Fibroblast of lung (primary cell): ENCODE measurements at places on chromosomes 12 and 14.

- DNase-seq = no peak
Observed at GRCh38 chr12:109307051-109307450, 2.0 kb downstream of the FOXN4 start.

GRCh38 chr12:21614506-21614905 is 9.9 kb upstream of the GYS2 start:
- DNase-seq = no peak

- peak; percentile 54 for DNase-seq
Observed at GRCh38 chr12:96274331-96274730, 80.2 kb downstream of the ELK3 start.

DNA sequence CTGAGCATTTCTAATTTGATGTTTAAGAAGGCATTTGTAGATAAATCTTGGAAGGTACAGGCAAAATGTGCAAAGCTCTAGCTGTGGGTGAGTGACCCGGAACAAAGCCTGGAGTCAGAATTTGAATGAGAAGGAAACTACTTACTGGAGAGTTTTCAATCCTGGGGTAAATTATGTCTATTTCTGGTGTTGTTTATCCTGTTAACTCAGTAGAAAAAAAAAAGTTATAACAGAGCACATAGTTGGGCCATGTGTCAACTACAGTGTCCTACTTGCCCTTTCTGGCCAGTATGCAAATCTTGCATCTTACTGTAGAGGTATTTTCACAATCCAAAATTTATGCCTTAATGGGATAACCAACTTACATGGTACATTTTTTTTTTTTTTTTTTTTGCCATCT is 182.3 kb downstream of the SYNE2 start:
- peak; percentile 39 for DNase-seq

- no peak for DNase-seq
Observed at GRCh38 chr14:24256960-24257359, 6.0 kb downstream of the TGM1 start.

DNA sequence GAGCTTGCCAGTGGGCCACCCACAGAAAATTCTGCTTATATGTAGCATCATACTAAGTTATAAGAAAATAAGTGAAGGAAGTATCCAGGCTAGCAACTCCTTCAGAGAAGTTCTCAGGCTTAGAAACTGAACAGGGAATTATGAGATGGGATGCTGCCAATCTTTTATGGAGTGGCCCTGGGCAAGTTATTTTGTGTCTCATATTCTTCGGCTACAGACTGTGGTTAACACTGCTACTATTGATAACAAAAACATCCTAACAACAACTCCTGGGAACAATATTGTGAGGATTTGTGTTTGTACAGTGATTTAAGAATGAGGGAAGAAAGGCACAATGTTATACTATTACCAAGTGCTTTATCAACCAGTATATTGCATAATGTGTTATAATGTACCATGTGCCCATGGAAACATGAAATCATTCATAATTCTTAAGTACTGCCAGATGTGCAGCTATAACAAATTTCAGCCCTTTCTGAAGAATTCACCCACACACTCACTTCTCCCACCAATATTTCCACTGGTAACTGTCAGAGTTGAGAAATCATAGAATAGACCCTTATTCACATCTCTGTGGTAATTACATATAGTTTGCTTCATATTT is 113.3 kb upstream of the SOX5 start:
- DNase-seq = peak; percentile 48

- DNase-seq = no peak
Observed at GRCh38 chr12:116577154-116577561, 18.0 kb downstream of the MAP1LC3B2 start.

DNA sequence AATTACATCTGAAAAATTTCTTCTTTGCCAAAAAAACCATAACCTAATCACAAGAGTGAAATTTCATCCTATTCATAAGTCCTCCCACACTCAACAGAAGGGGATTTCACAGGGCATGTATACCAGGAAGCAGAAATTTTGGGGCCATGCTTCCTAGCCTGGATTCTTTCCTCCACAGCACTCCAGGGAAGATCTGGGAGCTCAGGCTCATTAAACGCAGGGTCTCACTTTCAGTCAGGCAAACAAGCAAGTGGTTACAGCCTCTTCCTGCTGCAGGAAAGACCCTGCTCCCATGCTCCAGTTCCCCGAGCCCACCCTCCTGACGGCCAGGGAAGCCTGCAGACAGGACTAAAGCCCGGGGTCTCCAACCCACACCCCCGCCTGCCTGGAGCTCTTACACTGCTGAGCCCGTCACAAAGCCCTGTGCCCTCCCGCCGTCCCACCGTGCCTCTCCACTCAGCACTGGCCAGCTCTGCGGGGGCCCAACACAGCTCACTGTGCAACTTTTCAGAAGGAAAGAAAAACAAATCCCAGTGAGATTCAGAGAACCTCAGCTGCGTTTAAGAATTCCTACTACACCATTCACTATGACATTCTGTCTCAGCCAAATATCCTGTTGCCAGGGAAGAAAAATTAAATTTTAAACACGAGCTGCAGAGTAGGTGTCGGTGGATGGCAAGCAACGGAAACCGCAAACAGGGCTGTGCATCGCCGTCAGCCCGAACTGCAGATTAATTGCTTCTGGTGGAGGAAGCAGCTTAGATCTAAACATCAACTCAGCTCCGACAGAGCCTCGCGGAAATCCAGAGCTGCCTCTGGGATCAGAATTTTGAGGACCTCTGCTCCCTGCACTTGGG is 106.7 kb upstream of the SFSWAP start:
- DNase-seq = no peak

DNA sequence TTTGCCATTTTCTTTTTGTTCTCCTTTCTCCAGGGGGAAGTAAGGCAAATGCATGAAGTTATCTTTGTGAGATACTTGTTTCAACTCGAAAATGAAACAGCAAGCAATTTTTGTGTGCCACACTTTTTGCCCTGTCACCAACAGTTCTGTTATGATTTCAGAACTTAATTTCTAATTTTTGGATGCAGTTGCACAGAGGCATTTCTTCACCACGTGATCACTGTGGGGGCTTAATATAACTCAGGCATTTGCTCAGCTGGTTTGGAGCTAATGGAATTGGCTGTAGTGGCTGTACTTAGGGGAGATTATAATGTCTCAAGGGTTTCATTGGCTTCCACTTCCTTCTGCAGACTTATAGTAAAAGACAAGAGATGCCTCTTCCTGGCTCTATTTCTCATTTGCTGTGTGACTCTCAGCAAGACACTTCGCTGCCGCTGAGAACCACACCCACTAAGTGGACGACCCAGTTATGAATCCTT is 452.4 kb downstream of the RAD51B start:
- DNase-seq = no peak

- DNase-seq = no peak
Observed at GRCh38 chr12:6104027-6104426, 20.4 kb downstream of the VWF start.

DNA sequence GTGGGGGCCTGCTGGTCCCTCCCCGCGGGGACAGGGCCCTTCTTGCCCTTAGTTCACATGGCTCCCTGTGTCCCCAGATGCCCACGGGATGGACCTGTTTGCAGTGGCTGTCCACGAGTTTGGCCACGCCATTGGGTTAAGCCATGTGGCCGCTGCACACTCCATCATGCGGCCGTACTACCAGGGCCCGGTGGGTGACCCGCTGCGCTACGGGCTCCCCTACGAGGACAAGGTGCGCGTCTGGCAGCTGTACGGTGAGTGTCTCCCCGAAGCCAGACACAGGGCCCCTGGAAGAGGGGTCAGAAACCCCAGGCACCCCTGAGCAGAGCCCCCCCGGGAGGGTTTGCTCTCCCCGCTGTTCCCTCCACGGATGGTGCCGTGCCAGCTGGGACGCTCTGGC is 13.4 kb downstream of the MMP17 start:
- no peak for DNase-seq

DNA sequence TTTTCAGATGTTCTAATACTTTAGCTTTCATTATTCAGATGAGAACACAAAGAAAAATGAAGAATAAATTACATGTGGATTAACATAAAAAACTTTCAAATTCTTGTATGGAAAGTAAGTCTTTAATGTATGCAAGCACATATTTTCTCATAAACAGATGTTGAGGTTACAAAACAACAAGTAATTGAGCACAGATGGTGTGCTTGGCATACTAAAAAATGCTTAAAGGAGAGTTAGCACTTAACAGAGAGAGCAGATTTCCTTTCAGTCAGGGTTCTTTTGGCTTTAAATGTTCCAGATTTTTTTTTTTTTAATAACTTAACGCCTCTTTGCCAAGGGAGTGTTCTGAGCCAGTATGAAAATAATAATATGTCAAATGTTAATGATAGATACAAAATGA is 96.0 kb downstream of the RASSF9 start:
- peak; percentile 6 for DNase-seq

DNA sequence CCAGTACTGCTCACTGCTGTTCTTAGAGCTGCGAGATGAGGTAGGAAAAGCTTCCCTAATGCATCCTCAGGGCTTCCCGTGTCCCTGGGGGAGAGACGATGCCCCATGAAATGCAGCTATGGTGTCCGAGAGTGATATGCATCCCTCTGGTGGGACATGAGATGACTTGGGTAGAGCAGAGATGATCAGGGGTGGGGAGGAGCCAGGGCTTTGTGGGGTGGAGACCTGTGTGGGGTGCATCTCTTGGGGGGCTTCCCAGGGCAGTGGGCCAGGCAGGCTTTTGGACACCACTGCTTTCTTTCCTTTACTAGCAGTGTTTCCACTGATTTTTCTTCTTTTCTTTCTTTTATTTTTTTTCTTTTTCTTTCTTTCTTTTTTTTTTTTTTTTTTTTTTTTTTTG is 147.3 kb downstream of the ADGRD1 start:
- no peak for DNase-seq

DNA sequence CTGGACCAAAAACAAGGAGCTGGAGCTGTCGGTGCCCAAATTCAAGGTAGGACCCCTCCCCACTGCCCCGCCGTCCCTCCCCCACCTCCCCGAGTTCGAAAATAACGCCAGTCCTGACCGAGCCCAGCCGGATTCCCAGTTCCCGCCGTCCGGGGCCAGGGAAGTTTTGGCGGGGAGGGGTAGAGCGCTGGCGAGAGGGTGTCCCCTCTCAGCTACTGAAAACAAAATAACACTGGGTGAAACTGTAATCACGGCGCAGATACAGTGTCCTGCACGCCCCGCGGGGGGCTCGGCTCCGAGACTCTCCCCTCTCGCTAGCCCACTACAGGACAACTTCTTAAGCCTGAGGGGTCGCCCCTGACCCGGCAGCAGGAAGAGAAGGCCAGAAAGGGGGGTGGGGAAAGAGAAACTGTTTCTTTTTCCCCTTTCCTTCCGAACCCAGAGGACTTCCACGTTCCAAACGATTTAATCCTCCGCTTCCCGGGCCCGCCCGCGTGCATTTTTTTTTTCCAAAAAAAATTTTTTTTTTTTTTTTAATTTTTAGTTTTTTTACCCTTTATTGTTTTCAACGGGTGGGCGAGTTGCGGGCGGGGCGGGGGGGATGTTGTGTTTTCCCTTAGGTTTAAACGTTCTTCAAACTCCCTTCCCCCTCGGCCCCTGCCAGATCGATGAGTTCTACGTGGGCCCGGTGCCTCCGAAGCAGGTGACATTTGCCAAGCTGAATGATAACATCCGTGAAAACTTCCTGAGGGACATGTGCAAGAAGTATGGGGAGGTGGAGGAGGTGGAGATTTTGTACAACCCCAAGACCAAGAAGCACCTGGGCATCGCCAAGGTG is 1.6 kb downstream of the SETD1B start:
- DNase-seq = no peak

DNA sequence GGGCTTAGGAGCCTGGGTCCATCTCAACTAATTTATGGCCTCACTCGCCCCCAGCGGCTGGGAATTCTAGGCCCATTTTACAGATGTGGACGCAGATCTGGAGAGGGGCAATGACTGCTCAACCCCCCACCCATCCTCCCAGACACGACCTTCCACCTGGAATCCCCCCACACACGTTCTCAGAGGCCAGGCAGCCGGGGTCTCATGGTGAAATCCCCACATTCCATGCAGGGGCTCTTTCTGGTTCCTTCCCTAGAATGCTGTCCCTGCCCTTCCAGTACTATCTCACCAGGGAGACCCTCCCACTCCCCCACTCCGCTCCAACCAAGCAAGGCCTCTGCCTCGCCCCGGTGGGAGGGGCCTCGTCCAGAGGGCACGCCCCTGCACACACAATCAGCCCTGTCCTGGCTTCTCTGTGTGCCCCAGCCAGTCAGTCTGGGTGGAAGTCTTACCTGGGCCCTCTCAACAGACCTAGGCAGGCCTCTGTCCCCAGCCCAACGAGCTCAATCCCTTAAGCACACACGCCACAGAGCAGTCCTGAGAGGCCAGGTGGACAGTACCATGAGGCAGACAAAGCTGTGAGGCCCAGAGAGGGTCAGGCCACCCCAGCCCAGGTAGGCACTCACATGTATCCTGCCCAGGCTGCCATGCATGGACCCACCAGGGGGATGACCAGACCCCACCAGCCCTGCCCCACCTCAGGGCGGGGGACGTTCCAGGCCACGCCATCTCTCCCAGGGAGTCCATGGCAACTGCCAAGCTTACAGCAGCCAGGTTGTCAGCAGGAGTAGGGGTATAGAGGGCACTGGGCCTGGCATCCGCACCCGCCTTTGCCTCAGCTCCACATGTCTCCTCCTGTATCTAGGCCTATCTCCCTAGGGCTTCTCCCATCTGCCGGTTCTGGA is 1.3 kb upstream of the ANKRD9 start:
- no peak for DNase-seq

DNA sequence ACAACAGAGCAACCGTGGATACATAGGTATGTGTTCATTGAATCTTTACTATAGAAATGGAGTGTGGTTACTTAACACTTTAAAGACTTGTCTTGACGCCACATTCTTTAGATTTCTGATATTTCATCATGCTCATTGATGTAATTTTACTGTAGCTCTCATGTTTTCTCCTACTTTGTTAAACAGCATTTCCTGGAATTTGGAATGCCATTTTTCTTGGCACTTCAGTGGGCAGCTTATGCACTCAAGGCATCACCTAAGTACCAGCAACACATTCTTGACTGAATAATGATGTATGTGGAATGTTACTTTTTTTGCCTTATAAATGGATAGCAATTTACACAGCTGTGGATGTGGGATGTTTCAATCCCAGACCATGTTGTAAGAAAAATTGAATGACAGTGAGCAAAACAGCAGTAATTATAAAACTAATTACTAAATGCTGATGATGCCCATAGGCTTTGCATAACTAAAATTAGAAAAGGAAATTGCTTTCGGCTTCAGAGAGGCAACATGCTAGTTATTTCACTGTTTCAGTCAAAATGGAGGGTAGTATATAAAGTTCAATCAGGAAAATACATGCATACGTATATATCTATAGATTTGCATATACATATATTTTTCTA is 298.5 kb downstream of the NPAS3 start:
- peak; percentile 81 for DNase-seq

DNA sequence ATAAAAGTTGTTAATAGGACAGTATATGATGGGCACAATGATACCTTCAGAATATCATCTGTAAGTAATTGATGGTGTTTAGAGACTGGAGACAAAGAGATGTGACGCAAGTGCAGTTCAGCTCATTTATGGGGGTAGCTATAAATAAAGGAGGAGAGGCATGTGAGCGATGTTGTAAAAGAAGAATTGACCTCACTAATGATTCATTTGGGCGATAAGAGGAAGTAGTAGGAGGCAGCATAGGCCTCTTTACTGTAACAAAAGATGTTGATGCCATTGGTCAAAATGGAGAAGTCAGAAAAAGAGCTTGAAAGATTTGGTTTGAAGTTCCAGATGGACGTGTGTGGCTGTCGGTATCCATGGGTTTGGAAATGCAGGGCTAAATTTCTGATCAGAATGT is 70.0 kb downstream of the FLRT2 start:
- no peak for DNase-seq

GRCh38 chr12:65937161-65937641 is 112.9 kb downstream of the HMGA2 start:
- peak; percentile 80 for DNase-seq
